Suprapubic skin (tissue), 4 donors: ENCODE measurements at places on chromosomes 5 and 9. TPM values are rescaled to one million over a fixed set of nuclear protein-coding genes. Genes with fewer than 3 reads are reported as not detected.

DNA sequence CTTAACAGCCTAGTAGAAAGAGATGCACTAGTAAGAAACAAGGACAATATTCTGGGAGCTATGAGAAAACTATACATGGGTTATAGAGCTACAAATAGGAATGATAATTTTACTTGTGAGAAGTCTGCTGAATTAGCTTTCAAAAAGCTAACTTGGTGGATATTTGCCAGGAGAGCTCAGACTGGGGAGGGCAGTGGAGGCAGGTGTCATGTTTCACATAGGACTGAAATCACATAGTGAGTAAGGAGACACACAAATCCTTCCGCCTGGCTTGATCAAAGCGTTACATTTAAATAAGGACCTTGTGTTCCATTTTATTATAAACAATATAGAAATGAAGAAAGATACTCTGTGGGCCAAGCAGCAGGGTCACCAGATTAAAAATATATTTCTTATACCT is 235.0 kb downstream of the ISL1 start:
- DNase-seq, result no peak

- DNase-seq, result no peak
Measured at GRCh38 chr5:92676215-92677165, 904.5 kb downstream of the NR2F1-AS1 start.

DNA sequence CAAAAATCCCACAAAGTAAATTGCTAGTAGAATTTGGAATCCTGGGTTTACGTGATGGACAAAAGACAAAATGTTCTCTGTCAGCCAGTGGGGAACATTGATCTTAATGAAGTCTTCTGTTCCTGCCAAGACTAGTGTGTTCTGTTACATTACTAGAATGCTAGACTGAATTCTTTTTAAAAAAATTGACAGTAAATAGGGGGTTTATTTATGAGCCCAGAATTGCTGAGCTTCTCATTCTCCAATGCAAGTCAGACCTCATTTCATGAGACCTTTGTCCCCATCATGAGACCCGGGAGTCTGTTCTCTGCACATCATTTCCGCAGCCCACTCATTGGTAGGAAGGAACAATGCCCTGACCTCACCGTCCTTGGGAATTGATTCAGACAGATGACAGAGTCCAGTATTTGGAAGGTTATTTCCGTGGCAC is 173.8 kb upstream of the OTULINL start:
- no peak for DNase-seq

The SLC25A2 gene
- 0.85 TPM for total RNA-seq

DNA sequence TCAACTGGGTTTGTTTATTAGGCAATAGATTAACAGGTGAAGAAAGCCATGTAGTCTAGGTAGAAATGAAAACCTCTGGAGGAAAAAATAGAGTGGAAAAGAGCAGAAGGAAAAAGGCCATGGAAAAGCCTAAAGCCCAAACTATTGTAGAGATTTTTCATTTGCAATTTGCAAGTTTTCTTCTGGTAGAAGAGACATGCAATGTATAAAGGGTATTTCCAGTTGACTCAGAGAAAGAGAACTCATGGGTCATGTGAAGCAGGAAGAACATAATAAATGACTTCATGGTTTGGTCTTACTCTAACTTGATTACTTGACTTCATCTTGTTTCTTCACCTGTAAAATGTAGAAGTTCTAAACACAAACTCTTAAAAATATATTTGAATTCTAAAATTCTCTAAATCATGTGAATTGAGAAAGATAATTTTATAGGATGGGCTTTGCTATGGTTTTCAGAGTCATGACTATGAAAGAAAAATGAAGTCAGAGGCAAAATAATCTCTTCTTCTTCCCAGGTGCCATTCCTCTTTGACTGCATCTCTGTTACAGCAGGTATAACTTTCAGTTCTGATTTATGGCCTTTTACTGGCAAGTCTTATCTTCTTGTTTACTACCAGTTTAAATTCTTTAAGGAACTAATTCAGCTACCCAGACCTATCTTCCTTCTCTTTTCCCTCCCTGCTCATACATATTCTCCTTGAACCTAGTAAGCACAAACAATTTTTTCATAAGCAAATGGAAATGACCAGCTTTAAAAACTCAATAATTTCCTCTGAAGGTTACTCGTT is 47.7 kb upstream of the TMC1 start:
- no peak for DNase-seq

GRCh38 chr9:137832191-137832700 is 45.3 kb upstream of the CACNA1B start:
- DNase-seq, result no peak

DNA sequence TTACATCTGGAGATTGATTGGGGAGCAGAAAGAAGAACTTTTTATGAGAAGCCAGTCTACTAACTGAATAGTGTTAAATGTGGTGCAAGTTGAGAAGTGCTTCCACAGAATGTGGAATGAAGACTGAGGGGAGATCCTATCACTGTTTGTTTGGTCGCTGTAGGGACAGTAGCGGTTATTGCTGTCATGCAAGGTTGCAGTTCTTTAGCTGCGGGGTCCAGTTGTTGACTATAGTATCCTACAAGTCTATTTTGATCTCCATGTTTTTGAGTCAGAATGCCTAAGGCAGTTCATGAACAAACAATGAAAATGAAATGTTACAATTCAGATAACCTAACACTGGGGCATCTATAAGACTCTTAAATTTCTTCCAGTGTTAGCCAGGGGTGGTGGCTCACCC is 45.3 kb upstream of the PDZD2 start:
- no peak for DNase-seq

- no peak for DNase-seq
Measured at GRCh38 chr5:40165789-40166728, 513.7 kb upstream of the PTGER4 start.

GRCh38 chr9:118414676-118415075 is 710.5 kb downstream of the TLR4 start:
- DNase-seq, result no peak

DNA sequence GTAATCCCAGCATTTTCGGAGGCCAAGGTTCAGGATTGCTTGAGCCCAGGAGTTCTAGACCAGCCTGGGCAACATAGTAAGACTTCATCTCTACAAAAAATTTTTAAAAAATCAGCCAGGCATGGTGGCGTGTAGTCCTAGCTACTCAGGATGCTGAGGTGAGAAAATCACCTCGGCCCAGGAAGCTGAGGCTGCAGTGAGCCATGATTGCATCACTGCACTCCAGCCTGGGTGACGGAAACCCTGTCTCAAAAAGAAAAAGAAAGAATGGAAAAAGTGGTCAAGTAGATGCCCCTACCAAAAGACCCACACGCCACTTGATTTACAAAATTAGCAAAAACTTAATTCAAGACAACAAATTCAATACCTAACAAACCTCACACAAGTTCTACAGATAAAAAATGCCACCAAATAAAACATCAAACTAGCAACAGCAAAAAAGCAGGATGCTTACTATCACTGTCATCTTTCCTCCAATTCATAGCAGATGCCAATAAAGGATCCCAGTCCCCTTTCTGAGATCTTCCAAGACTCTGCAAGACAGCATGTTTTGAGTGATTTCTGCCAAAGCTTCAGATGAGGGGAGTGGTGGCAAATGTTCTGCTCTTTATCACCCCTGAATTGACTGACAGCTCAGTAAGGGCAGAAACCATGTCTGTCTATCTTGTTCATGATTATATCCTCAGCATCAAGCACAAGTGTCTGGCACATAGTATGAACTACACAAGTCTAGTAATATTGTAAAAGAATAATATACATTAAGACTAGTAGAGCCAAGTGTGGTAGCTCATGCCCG is 34.2 kb upstream of the TESK1 start:
- no peak for DNase-seq

- DNase-seq, result no peak
Measured at GRCh38 chr5:146395193-146395592, 51.9 kb upstream of the TCERG1 start.

DNA sequence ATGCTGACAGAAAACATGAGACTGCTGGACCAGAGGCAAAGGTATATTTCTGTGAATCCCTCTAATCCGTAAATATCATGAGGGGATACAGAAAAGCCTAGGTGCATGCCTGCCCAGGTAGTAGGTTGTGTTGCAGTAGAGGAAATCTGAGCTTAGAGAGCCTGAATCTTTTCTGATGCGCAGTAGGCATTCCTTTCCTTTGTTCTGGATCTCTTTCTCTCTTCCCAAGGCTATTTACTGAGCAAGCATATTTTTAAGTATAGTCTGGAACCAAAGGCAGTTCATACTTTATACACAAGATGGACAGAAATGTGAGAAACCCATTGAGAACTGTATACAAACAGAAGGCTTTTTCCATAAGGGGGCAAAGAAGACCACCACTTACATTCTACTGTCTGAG is 359.3 kb downstream of the TMEM161B start:
- DNase-seq, result no peak

- DNase-seq, result no peak
Measured at GRCh38 chr5:35668319-35668718, 50.7 kb downstream of the SPEF2 start.

The TXNDC8 gene
- not detected for total RNA-seq

DNA sequence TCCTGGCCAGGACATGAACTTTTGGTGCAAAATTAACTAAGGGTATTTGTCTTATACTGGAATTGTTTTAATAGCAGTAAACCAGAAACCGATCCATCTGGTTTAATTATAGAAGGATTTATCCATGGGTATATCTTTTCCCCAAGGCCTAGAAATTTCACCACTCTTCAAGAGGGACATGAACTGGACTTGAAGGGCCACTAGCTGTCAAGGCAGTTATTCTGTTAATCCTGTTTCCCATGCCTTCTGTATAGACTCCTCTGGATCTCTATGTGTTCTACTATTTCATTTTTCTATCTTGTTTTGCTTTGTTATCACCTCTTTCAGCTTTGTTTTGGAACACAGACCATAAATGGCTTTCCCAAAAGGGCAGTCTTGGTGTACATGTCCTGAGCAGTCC is 467.6 kb downstream of the KIF4B start:
- no peak for DNase-seq

The COL5A1 gene
- 15.7 TPM for total RNA-seq

GRCh38 chr5:155128786-155129512 is 115.4 kb downstream of the KIF4B start:
- no peak for DNase-seq

- no peak for DNase-seq
Measured at GRCh38 chr5:17748941-17749340, 114.7 kb downstream of the TAF11L14 start.

- DNase-seq, result no peak
Measured at GRCh38 chr5:177357459-177358351, at the start of gene RGS14. RGS14 (plus strand) TSS chr5:177357924; CDS start chr5:177358025, 101 bp downstream.

- DNase-seq, result no peak
Measured at GRCh38 chr9:83182071-83182470, 119.1 kb upstream of the RASEF start.

The FOXD4L5 gene
- not detected for total RNA-seq

DNA sequence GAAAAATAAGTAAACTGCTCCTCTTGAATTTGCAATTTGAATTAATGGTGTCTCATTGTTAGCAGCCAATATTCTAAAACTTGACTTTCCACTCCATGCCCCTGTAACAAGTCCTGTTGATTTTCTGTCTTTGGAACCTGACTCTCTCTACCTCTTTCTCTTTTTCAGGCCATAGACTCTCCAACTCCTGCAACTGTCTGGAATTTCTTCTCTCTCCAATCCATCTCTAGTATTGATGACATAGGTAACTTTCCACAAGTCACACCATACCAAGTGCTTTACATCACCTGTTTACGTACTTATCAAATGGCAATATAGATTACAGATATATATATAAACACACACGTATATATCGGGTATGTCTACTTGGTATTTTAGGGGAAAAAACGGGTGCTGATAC is 923 bp downstream of the C5orf34 start:
- DNase-seq, result no peak

The POU5F2 gene
- 1.4 TPM for total RNA-seq

The DIRAS2 gene
- 0.73 TPM for total RNA-seq

DNA sequence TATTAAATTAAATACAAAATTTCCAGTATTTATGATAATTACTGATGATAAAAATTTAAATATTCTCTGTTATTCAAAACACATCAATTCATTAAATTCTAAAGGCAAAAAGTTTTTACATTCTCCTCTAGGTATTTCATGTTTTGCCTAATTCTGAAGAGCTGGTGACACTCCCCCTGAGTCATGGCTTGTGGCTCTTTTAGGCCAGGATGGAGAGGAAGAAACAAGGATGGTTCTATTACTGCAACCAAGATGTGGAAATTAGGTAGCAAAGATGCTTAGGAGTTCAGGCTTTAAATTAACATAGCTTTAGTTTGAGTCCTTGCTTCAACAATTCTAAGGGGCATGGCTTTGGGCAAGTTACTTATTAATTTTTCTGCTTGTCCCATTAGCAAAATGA is 1295.8 kb downstream of the EFNA5 start:
- DNase-seq, result no peak

DNA sequence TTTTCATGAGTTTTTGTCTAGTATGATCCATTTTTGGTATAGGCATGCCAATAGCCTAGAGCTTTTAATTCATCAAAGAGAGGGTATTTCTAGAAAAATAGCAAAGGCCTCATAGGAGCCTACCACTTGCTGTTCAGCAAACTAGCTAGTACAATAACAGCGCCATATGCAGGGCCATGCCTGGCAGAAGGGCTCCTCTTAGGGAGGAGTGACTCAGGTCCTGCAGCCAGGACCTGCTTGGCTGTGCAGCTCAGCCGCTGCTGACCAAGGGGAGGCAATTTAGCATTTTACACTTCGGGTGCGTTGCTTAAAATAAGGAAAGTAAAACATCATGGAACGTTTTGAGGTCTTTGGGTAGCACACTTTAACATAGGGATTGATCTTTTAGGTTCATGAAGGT is 100.6 kb downstream of the TRIO start:
- no peak for DNase-seq

- DNase-seq, result peak; percentile 41
Measured at GRCh38 chr5:134138416-134139376, 24.2 kb downstream of the TCF7 start.

DNA sequence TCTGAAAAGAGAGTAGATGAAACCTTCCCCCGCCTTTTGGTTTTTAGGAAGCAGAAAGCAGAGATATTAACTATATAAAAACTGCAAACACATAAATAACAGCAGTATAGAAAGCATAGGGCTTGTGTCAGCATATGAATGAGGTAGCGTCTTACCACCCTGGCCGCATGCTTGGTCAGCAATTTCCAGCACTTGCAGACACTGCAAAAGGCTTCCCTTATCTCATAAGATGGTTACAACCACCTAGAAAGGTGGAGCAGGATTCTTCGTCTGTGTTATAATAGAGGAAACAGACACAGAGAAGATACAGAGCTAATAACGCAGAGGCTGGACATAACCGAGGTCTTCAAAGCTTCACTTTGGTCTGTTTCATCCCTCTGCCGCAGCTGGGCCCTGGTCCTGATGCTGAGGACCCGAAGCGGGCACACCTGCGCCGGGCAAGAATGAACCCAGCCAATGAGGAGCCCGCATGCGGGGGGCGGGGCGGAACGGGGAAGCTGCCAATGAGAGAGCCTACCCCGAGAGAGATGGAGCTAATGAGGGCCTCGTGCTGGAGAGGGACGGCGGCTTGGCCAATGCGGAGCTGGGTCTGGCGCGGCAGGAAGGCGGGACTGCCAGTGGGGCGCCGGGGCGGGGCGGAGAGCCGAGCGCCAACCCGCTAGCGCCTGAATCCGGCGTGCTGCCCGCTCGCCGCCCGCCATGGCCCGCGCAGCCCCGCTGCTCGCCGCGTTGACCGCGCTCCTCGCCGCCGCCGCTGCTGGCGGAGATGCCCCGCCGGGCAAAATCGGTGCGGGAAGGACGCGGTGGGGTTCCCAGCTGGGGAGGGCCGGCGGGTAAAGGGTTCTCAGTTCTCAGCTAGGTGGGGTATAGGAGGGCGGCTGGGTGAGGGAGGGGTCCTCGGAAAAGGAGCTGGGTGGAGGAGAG is at the start of gene PCYOX1L:
PCYOX1L (plus strand) TSS at position 677 of the 924 bp plus-strand sequence; CDS start at position 700, 23 bp downstream.
- DNase-seq, result peak; percentile 96
